CD8-positive, alpha-beta memory T cell (primary cell): ENCODE measurements at places on chromosomes 5 and 9. TPM values are rescaled to one million over a fixed set of nuclear protein-coding genes. Genes with fewer than 3 reads are reported as not detected.

The TYRP1 gene
- not detected for total RNA-seq

The ENHO gene
- 0.39 TPM for total RNA-seq

The ACTBL2 gene
- total RNA-seq: not detected

The MLANA gene
- total RNA-seq: not detected

The HNRNPK gene
- 870 TPM for total RNA-seq

The PCDHGA8 gene
- total RNA-seq: not detected

The MCC gene
- 4.2 TPM for total RNA-seq

The SV2C gene
- not detected for total RNA-seq

The GLRA1 gene
- not detected for total RNA-seq

The RANBP17 gene
- total RNA-seq: not detected

The IER5L gene
- total RNA-seq: 2.8 TPM

The IFNA6 gene
- not detected for total RNA-seq

The RXRA gene
- total RNA-seq: 9.9 TPM

The NXNL2 gene
- not detected for total RNA-seq

The HRH2 gene
- 28.9 TPM for total RNA-seq

The PCDHGC5 gene
- total RNA-seq: not detected

The RGS7BP gene
- not detected for total RNA-seq

The PHYHD1 gene
- total RNA-seq: 0.20 TPM

The ANKRD33B gene
- total RNA-seq: 29.6 TPM

The AGXT2 gene
- total RNA-seq: not detected

The IL13 gene
- total RNA-seq: 69.0 TPM

The FOXB2 gene
- not detected for total RNA-seq

The GPBP1 gene
- 77.7 TPM for total RNA-seq
